Amniotic stem cell (primary cell): ENCODE measurements at places on chromosomes 2 and 18.

DNA sequence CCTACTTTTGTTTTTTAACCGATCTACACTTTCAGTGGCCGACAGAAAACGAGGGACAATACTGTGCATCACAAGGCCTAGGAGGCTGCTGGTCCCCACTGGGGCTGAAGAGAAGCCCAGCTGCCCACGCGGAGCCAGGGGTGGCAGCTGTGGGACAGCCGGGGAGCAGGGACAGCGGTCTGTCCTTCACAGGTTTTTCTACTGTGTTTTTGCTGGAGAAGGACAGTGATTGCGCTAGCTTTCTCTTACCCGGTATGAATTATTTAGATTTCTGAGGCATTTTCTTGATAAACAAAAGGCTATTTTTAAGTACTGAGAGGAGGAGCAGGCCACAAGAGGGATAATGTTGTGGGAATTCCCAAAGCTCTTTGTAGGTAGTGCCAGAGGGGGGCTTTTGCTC is 219.8 kb downstream of the ATAD2B start:
- DNase-seq, result no peak

DNA sequence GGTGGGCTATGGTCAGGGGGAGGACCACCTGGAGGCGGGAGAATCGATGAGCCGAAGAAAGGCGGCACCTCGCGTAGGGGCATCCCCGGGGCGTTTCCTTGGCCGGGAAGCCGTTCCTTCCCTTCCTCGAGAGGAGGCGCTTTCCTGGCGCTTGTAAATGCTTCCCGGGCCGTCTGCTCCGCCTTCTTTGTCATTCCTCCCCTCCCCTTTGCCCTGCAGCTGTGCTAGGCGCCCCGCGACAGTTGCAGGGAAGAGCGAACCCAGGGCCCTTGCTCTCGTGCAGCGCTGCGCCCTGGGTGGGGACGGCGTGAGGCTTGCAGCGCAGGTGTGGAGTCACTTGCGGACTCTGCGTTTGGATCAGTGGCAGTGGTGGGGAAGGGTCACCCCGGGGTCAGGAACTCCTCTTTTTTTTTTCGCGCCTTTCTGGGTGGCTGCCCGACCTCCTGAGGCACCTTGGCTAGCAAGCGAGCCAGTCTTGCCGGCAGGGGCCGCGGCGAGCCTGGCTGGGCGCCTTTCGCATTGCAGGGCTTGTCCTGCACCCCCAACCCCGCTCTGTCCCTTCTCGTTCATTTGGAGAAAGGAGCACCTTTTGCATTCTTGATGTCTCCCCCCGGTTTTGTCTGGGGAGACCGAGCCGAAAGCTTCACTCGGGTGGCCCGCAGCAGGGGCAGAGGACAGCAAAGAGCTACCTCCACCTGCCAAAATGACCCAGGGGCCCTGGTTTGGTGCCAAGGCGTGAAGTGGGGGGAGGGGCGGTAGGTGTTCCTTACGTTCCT is 858 bp downstream of the KCNS3 start:
- peak; percentile 25 for DNase-seq

DNA sequence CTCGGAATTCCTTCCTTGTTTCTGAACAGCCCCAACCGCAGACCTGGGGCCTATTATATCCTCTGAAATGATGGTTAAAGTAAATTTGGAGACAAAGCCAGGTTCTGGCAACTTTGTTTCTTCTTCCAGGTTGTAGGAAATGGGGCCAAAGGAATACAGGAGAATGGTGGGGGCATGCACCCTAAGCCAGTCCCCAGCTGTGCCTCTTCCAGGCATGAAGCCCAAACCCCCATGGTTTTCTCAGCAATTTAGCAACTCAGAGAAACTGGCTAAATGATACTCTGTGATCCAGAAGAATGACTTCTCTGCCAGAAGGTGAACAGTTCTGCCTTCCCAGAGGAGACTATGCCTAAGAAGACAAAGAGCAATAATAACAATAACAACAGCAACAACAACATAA is 635.0 kb upstream of the FANCL start:
- DNase-seq, result no peak

DNA sequence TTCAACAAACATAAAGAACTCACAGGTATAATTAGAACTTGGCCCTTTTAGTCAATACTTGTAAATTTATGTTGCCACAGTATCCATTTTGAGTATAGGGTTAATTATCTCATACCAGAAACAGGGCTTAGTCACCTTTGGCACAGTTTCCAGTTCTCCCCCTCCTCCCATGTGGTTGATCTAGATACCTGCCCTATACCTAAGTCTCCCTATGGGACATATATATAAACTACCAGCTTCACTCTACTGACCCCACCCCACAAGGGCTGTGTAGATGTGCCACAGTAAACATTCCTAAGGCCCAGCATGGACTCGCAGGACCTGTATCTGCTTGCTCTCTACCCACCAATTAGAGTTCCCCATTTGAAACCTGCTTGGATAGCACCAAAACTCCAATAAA is 371.7 kb upstream of the RND3 start:
- DNase-seq, result no peak

DNA sequence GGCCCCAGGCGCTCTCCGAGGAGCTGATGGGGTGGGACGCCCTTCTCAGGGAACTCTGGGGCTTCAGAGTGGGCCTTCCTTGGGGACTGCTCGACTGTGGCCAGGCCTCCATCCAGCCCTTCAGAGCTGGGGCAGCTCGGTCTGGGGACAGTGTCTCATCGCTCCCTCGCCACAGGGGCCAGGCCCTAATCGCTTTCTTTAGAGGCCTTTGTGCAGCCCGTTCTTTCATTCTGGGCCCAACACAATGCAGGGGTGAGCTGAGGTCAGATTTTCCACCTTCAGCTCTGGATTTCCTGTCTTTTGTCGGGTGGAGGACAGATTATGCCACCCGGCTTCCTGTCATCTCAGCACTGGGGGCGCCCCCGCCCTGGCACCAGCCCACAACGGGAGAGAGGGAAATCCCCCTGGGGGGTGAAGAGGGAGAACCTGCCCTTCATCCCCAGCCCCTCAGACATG is 25.2 kb downstream of the MYCN start:
- DNase-seq, result no peak

DNA sequence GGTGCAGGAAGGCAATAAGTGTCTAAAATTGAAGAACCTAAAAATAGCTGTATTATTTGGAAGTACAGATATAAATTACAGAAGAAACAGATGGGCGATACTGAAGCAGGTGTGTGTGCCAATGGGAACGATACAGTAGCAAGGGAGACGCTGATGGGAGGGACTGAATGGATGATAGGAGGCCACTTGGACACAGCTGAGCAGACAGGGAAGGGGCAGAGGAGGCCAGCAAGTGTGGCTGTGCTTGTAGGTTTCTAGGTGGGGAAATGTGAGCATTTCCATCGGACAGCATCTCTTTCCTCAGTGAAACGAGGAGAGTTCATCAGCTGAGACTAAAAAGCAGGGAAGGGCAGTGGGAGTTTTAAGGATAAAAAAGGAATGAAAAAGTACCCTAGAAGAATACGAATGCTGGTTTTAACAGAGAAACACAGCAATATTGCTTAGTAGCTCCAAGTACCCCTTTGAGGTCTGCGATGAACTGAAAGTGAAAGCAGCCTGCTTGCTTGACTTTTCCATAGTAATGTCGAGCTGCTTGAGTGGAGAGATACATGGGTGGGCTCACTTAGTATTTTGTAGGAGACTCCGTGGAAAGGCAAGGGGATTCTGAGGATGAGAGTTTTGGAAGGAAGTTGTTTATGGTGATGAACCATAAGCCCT is 91.7 kb upstream of the EPC2 start:
- no peak for DNase-seq

GRCh38 chr18:25322806-25323205 is 29.2 kb downstream of the ZNF521 start:
- DNase-seq, result no peak

- no peak for DNase-seq
Measured at GRCh38 chr18:60100778-60101177, 201.0 kb downstream of the PMAIP1 start.
